ENCODE measurements at places on chromosomes 11 and 22. TPM values are rescaled to one million over a fixed set of nuclear protein-coding genes. Genes with fewer than 3 reads are reported as not detected.

GRCh38 chr11:67027943-67028542 is 5.1 kb downstream of the SYT12 start:
- no peak for DNase-seq

DNA sequence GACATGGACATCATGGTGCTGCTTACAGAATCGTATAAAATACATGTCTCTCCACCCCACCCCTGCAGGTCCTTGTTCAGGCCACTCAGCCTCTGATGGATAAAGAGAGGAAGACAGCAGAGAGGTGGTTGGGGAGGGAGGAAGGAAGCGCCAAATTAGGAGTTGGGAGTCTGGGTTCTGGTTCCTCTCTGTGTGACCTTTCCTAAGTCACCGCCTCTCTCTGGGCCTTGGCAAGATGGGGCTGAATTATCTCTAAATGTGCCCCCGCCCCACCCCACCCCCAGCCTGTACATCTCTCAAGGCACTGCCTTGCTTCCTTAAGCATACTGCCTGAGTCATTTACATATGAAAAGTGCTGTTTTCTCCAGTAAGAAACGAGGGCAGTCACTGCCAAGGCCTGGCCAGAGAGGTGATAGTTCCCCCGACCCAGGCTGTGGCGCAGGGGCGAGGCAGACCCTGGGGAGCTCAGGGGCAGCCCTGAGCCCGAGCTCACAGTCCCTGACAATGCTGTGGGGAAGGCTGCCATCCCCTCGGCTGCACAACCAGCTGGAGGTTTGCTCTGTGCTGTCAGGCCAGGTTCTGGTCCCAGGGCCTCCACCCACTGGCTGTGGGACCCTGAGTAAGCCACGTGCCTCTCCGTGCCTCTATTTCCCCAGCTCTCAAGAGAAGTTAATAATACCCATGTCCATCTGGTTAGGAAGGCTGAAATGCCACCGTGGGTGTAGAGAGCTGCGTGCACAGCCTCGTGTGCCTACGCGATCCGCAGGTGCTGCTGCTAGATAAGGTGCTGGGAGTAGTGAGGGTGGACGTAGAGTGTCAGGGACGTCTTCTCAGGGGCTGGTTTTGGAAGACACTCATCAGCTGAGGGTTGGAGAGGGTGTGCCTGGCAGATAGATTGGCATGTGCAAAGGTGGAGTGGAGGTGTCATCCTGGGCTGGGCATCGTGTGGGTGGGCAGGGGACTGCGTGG is 55.3 kb downstream of the CACNA1I start:
- DNase-seq, result no peak

DNA sequence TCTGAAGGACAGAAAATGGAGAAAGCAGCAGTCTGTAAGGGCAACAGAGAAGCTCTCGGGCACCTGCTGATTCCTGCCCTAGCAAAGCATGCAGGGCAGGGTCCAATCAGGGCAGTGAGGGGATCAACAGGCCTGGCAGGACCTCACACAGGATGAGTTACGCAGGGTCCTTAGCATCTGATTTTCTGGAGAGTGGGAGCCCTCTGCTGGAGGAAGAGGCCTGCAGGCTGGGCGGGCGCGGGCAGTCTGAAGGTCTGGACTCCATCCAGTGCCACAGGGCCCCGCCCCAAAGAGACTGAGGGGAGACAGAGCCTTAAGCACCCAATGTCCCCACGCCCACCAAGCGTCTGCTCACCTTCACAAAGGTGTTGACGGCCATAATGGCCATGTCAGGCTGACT is 28.9 kb downstream of the AP1B1 start:
- peak; percentile 55 for DNase-seq

DNA sequence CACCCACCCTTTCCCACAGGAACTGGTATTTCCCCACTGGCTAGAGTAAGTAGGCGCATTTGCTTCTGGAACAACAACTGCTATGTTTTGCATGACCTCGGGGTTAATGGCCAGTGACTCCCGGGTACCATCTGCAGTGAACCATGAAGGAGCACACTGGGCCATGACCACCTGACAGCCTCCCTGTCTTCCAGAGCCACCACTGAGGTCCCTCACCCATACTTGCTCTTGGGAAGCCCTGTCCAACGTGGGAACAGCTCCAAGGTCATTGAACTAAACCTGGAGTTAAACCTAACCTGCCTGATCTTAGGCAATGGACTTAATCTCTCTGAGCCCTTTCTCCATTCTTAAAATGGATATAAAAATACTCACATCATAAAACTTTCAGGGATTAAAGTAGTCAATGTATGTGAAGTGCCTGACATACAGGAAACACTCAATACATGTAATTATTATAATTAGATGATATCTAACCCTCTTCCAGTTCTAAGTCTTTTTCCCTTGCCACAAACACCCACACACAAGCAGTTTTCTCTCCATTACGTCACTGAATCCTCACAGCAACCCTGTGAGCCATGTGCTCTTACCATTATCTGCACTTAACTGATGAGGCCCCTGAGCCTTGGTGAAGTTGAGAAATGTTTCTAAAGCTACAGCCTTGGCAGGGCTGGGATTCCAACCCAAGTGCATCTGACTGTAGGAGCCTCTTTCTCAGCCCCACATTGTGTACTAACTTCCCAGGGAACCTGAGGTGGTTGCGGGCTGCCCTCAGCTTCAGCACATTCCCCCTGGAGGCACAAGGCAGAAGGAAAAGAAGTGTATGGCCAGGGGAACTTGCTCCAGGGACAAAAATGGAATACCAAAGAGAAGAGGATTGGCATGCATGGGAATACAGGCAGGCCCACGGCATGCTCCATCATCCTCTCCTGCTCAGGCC is 74.5 kb upstream of the NCAM1 start:
- DNase-seq, result no peak

- no peak for DNase-seq
Observed at GRCh38 chr11:100640646-100641045, 46.4 kb upstream of the ARHGAP42 start.

- no peak for DNase-seq
Observed at GRCh38 chr11:86978756-86979608, 23.8 kb upstream of the FZD4 start.

GRCh38 chr22:45670981-45671782 is 452 bp upstream of the ATXN10 start:
- DNase-seq, result peak; percentile 16

- no peak for DNase-seq
Observed at GRCh38 chr11:83088965-83089364, 17.3 kb upstream of the RAB30 start.

The SLC37A4 gene
- total RNA-seq, result 50.2 TPM

Measured in neural crest cell (in vitro differentiated cells).